ENCODE measurements at places on chromosomes 12 and 14.

- no peak for DNase-seq
Observed at GRCh38 chr12:95551913-95552516, 739 bp upstream of the USP44 start.

DNA sequence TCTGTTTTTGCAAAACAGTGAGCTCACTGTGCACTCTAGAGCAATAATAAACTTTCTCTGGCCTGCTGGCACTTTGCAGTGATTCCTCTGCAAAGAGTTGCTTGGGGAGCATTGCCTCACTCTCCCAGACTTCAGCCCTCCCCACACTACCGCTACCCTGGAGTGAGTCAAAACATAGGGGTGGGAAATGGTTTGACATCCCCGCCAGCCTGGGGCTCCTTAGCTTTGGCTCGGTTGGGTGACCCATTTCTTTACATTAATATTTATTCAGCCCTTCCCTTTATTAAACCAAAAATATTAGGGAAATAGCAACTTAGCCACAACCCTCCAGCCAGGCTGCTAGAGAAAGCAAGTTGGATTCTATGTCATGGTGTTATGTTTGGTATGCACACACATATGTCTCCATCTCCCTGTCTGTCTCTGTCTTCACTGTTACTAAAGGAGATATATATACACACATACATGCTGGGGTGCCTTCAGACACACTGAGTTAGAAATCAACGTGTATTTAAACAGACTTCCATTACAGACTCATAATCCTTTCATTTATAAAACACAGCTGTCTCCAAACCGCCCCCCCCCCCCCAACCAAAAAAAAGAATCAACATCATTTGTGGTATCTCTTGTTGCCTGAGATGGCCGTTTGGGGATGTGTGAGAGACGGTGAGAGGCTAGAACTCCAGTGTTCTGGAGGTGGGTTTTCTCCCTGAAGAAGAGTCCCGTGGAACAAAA lies 3.4 kb upstream of the IRF2BPL start:
- DNase-seq = no peak

GRCh38 chr14:22300646-22301045 lies 288.4 kb downstream of the DAD1 start:
- no peak for DNase-seq

DNA sequence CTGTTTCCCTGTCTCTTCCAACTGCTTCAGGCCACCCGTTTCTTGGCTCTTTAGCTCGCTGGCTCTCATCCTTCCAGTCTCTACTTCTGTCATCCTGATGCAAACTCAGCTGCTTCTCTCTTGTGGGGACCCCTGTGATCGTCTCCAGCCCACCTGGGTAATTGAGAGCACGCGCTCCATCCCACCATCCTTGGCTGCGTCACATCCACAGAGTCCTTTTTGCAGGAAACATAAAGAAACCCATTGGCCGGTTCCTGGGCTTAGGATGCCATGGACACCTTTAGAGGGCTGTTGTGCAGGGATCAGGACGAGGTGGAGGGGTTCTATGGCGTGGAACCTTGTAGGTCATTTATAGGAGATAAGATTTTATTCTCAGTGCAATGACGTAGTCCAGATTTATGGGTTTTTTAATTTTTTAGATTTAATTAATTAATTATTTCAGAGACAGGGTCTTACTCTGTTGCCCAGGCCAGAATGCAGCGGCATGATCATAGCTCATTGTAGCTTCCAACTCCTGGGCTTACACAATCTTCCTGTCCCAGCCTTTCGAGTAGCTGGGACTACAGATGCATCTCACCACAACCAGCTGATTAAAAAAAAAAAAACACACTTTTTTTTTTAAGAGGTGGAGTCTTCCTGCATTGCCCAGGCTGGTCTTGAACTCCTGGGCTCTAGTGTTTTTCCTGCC lies 82.6 kb downstream of the CCDC92 start:
- no peak for DNase-seq

GRCh38 chr12:9364224-9365176 lies 156.3 kb upstream of the PZP start:
- no peak for DNase-seq

DNA sequence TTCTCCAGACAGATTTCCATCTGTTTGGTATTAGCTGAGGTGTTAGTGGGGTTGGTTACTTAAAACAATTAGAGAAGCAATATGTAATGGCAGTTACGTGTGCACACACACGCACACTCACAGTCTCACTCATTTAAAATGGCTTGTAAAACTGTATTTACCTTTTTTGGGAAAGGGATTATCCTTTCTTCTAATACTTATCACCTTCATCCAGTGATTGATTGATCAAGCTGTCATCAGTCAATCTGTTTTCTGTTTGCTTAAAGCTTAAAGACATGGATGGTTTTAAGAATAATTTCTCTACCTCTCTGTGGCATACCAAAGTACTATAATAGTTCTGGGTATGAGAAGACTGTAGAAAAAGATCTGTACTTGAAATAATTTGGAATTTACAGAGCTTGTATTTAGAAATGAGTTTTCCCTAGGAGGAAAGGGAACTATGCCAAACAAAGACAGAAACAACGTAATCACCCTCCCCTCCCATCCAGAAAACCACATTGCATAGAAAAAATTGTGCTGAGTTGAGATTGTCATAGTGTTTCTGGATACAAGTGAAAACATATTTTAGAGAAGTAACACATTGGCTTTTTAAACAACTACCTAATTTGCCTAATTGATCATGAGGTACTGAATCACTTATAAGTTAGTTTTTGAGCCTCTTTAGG lies 455.8 kb downstream of the PCNX1 start:
- no peak for DNase-seq

DNA sequence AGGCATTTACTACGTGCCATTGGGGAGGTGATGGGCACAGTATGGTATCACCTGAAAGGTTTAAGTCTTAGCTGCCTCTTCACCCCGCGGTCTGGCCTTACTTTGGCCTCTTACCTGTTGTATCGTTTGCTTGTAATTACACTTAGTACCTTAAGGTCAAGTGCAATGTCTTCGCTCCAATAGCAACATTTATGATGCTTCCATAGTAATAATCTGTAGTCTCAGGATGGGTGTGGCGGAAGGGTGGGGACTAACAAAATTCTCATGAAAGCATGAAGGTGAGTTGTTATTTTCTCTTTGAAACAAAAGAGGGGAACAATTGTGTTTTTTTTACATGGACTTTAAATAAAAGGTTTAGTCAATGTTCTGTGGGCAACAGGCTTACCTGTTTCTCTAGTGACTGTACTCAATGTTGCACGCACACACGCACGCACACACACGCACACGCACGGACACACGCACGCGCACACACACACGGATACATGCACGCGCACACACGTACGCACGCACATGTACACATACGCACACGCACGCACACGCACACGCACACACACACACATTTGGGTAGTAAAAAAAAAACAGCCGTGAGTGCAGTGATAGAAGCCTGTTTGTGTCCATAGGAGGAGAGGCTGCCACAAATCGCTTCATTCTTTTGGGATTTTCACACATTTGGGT lies 91.4 kb downstream of the DNAH10 start:
- DNase-seq = no peak

DNA sequence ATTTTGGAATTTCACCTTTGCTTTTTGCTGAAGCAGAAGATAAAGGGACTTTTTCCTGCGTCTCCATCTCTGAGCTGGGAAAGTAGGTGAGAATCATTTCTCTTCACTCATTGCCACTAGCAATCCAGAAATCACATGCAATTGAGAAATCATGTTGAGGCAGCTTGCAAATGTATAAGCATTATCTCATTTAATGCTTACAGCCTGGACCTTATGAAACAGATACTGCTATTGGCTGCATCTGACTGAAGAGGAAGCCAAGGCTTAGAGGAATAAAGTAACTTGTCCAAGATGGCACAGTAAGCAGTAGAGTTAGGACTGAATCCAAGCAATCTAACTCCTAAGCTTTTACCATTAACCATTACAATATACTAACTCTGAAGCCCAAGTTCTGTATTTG lies 122.4 kb downstream of the FIGNL2 start:
- no peak for DNase-seq

GRCh38 chr14:73935666-73936065 lies 14.2 kb downstream of the FAM161B start:
- no peak for DNase-seq

DNA sequence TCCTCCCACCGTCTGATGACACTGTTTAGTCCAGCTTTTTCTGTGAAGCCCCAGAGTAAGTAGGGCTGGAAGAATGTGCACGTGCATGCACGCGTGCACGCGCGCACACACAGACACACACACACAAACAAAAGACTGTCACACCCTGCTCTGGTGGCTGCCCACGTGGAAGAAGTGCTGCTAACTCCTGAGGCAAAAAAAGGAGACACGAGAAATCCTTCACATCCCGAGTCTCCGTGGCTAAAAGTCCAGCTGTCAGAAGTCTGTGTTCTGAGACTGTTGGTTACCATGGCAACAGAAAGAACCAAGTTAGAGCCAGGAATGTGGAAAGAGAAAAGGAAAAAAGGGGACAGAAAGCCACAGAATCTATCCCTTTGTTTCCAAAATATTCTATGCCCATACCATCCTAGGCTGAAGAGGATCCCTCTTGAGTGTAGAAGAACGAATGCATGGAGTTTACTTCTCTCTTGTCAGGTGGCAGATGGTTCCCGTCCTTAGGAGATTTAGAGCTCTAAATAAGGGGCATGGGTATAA lies 1.6 kb upstream of the C12orf71 start:
- DNase-seq = no peak

GRCh38 chr12:99505805-99506204 lies 141.7 kb upstream of the GARIN6 start:
- DNase-seq = no peak

- DNase-seq = no peak
Observed at GRCh38 chr12:63994704-63995103, 150.2 kb downstream of the SRGAP1 start.

DNA sequence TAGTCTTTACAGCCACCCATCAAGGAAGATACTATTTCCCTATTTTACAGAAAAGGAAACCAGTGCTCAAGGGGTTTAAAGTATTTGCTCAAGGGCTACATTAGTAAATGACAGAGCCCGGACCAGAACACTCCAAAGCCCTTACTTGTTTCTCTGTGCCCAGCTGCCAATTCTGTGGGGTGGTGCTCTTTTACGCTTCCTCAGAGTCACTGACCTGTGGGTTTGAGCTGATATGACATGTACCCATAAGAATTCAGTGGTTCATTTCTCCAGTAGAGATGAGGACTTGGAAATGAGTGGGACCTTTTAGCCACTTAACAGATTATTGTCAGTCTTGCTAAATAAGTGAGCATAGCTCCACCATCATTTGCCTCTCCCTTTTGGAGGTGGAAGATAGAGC lies 37.4 kb upstream of the NKX2-8 start:
- DNase-seq = no peak

GRCh38 chr12:67512061-67512460 lies 136.5 kb upstream of the DYRK2 start:
- DNase-seq = no peak

GRCh38 chr12:103600967-103601728 lies 14.1 kb downstream of the STAB2 start:
- no peak for DNase-seq

DNA sequence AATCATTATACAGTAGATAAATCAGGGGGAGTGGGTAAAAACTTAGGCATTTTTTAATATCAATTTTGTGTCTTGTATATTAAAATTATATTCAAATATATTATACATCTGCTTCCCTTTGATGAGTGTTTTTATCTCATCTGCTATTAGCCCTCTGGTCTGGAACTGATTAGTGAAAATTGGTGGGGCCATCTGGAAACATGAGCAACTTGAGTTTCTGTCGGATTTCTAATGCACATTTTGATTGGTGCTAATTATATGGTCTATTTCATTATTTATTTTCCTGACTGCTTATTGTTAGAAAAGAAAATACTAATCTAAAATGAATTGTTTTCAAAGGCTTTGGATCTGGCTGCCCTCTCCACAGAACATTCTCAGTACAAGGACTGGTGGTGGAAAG lies 28.2 kb downstream of the TTC8 start:
- DNase-seq = no peak

DNA sequence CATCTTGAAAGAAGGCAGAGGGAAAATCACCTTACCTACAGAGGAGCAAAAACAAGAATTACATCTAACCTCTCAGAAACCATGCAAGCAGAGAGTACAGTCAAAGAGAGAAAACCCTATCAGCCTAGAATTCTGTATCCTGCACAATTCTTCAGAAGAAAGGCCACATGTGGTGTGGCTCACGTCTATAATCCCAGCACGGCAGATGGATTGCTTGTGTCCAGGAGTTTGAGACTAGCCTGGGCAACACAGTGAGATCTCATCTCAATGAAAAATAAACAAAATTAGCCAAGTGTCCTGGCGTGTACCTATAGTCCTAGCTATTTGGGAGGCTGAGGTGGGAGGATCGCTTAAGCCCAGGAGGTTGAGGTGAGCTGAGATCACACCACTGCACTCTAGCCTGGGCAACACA lies 48.2 kb downstream of the ATF7 start:
- DNase-seq = no peak

DNA sequence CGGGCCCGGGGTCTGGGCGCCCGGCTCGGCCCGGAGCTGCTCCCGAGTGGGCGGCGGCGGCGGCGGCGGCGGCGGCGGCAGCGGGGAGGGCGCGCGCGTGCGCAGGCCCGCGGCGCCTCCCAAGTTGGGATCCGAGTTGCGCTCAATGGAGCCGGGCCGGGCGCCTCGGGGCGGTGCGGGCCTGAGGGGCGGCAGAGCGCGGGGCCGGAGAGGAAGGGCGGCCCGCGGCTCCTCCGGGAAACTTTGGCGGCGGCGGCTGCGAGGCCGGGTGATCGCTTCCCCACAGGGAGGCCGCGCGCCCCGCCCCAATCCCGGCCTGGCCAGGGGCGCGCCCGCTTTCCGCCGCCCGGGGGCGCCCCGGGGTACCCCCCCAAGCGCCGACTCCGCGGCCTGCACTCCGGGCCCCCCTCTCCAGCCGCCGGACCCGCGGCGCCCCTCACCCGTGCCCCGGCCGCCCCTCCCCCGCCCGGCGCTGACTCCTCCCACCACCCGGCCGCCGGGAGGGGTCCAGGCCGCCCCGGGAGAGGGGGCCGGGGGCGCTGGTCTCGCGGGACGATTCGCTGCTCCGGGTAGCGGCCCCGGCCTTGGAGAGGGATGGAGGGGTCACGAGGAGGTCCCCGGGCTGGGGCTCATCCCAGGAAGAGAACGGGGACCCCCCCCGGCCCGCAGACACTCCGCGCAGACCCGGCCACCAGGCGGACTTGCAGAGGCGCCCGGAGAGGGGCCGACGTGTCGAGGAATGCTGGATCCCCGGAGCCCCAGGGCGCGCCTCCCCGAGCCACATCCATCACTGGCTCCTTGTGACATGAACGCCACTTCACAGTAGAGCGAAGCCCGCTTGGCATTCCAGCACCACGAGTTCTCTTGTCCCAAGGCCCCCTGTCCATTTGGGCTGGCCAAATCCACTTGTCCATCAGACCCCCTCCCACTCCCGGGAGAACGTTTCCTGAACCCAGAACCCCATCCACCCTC lies at the start of gene RILPL1:
TSS of gene RILPL1 (minus strand) at position 48 of the 972 bp plus-strand sequence. CDS start 237 bp downstream, outside the sequence.
- DNase-seq = peak; percentile 2

- no peak for DNase-seq
Observed at GRCh38 chr12:74775276-74775675, 237.6 kb downstream of the ATXN7L3B start.
